ENCODE measurements at places on chromosomes 4 and X. TPM values are rescaled to one million over a fixed set of nuclear protein-coding genes. Genes with fewer than 3 reads are reported as not detected.
A peak's percentile ranks its signal among the peaks of the same experiment; 100 is the strongest.

The ELMOD2 gene
- total RNA-seq: 33.6 TPM

GRCh38 chr4:57131849-57132742, 21.9 kb upstream of the IGFBP7 start:
- DNase-seq: peak; percentile 24

GRCh38 chr4:13970349-13970748, 342.8 kb upstream of the BOD1L1 start:
- DNase-seq: no peak

- no peak for DNase-seq
Observed at GRCh38 chrX:144006811-144007210, 122.9 kb downstream of the UBE2NL start.

- no peak for DNase-seq
Observed at GRCh38 chrX:7192871-7193270, 44.9 kb upstream of the PUDP start.

The HERC5 gene
- total RNA-seq: 17.1 TPM

The GPR50 gene
- total RNA-seq: 12.0 TPM

DNA sequence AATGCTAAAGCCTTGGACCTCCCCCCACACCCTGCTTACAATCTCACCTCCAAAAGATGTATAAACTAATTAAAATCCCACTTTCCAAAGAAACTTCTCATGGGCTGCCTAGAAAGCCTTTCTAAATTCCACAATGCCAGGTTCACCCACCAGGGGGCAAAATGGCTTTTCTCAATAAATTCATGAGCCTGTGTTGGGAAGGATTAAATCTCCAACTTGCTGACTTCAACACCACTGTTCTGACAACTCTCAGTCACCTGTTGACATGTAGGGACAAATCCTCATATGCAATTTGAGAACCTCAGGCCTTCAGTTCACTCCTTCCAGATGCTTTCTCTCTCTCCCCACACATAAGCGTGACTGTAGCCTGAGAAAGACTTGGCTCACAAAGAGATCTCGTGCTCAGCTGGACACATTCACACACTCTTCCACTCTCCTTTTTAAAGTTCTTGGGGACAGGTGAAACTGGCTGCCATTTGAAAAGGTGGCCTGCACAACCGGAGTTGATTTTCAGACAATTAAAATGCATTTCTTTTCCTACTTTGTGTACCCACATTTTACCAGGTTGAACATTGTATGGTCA, 88.6 kb upstream of the PRPS2 start:
- DNase-seq: peak; percentile 30

The TAF7L gene
- total RNA-seq: 0.17 TPM
